ENCODE measurements at places on chromosomes 5 and 9. TPM values are rescaled to one million over a fixed set of nuclear protein-coding genes. Genes with fewer than 3 reads are reported as not detected.

Gene SMC5
- 38.1 TPM for total RNA-seq

Gene ARHGEF37
- 0.41 TPM for total RNA-seq

Gene CERCAM
- total RNA-seq = 0.30 TPM

Gene TMED9
- 42.7 TPM for total RNA-seq

Gene ARID3C
- total RNA-seq = 0.25 TPM

Gene MYOT
- total RNA-seq = not detected

Gene EPB41L4B
- not detected for total RNA-seq

Gene LCN9
- total RNA-seq = not detected

Gene SHOC1
- total RNA-seq = not detected

Gene PCDHB7
- not detected for total RNA-seq

Gene PDE8B
- 0.22 TPM for total RNA-seq

Gene RNF180
- total RNA-seq = not detected
